Skeletal muscle cell (primary cell): ENCODE measurements at places on chromosomes 11 and 22.

- DNase-seq, result no peak
Observed at GRCh38 chr22:20602609-20603164, 95.3 kb downstream of the MED15 start.

GRCh38 chr11:95153857-95154246, 64.2 kb downstream of the ENDOD1 start:
- DNase-seq, result no peak

- no peak for DNase-seq
Observed at GRCh38 chr11:113022262-113022661, 61.0 kb downstream of the NCAM1 start.

DNA sequence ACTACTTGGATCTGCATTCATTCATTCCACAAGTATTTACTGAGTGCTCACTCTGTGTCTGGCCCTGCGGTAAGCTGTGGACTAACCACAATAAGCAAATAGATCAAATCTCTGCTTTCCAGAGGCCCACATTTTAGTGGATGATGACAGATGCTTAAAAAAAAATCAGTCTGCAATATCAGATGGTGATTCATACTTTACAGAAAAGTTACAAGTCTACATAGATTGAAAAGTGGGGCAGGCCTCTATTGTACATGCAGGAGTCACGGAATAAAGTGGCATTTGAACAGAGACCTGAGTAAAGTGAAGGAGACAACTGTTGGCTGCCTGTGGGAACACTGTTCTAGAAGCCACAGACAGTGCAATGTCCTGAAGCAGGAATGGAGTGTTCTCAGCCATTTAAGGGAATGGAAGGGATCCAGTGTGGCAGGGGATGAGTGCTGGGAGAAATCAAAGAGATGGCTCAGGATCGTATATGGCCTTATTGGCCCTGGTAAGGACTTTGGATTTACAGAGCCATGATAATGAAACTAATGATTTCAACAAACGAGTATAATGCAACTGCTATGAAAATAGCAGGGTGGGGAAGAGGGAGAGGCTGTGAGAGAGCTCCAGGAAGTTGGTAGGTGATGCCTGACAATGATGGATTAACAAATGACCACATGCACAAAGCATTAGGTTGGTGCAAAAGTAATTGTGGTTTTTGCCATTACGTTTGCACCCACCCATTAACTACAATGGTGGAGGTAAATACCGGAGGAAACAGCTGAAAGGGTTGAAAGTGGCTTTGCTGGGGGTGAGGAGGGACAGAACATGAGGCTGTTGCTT, 31.1 kb downstream of the TMEM45B start:
- DNase-seq, result peak; percentile 83

- no peak for DNase-seq
Observed at GRCh38 chr11:6269994-6270393, 10.4 kb downstream of the CCKBR start.

DNA sequence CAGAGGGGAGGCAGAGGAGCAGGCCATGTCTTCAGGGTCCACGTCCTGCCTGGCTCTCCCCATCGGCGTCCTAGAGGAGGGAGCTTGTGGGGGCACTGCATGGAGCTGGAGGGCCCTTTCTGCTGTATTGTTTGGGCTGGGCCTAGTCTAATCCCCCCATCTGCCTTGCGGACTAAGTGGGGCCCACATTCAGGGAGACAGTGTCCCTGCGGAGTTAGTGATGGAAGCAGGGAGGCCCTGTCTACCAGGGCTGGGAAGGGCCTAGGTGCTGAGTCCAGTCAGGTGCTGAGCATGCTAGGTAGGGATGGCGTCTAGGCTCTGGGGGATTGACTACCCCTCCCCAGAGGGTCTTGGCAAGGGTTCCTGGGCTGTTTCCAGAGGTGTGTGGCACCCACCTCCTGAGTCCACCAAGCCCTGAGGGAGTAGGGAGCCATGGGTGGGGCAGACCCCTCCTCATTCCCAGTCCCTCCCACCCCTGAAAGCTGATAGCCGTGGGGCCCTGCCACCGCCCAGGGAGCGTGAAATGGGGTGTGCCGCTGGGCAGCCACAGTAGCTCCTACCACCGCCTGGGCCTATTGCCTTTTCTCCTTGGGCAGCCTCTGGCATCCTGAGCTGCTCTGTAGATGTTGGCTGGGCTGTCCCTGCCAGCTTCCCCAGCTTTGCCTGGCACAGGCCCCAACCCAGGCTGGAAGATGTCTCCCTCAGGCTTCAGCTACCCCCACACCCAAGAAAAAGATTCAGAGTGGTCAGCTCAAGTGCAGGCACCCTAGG, 1.9 kb upstream of the POLD4 start:
- DNase-seq, result no peak

- DNase-seq, result no peak
Observed at GRCh38 chr11:73176145-73176873, 34.2 kb upstream of the FCHSD2 start.

DNA sequence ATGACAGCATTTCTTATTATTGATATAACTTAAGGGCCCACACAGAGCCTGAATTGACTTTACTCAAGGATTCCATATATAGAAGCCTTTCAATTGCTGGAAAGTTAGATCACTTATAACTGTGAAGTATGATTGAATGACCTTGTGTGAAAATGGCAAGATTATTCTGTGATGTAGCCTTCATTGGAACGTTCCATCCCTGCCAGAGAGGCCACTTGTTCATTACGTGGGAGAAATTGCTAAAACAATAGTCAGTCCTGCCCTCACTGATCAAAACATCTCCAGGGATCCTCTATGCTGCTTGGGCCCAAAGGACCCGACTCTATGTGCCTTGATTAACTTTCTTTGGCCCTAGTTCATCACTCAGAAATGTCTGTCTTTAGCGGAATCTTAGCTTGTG, 159.5 kb upstream of the BLID start:
- DNase-seq, result no peak

- DNase-seq, result peak; percentile 91
Observed at GRCh38 chr11:57761301-57762234, at the start of gene CTNND1. Gene CTNND1, plus strand, starts transcription at chr11:57761802. Its CDS starts 29,677 bp downstream, at chr11:57791479.

- peak; percentile 53 for DNase-seq
Observed at GRCh38 chr11:128544471-128545051, 42.8 kb downstream of the ETS1 start.

DNA sequence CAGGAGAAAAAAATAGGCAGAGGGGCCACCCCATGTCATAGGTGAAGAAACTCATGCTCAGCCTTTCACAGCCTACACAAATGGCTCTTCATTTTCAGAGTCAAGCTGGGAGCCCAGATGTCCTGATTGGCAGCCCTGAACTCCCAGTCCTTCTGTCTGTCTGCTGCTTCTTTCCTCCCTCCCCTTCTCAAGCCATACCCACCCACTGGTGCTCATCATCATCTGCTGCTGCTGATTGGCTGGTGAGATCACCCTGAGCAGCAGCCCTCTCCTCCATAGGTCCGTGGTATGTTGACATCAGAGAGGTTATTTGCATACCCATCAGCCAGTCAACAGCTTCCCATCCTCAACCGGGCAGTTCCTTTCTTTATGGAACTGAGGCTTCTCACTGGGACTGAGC, 46.1 kb upstream of the PRDM11 start:
- no peak for DNase-seq

GRCh38 chr22:17314487-17314886, 54.8 kb upstream of the CECR2 start:
- no peak for DNase-seq

DNA sequence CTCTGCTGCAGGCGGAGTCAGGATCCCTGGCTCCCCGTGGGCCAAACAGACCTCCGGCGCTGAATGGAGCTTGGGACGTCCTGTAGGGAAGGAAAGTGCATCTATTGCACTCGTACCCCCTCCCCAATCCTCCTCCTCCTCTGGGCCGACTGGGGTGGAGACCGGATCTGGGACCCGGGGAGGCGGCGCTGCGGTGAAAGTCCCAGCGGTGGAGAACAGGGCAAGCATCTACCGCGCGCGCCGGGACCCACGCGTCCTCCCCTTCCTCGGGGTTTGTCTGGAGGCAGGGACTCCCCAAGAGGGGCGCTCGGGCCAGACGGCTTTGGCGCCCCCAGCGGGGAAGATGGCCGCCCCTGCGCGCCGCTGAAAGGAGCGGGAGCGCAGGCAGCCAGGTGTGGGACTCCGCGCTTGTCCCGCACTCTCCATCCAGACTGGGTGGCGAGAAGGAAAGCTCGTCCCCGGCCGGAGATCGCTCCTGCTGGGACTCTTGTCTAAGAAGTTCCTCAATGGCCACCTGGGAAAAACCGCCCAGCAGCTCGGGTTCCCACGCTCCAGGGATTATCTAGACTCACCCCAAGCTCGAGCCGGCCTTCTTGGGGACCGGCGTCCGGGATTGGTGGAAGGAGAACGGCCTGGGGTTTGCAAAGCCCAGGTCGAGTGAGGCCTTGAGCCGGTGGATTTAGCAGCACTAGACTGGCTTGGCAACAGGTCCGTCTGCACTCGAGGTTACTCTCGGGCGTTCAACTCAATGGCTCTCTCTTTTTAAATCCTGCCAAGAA, 718 bp downstream of the FADS2 start:
- DNase-seq, result no peak

DNA sequence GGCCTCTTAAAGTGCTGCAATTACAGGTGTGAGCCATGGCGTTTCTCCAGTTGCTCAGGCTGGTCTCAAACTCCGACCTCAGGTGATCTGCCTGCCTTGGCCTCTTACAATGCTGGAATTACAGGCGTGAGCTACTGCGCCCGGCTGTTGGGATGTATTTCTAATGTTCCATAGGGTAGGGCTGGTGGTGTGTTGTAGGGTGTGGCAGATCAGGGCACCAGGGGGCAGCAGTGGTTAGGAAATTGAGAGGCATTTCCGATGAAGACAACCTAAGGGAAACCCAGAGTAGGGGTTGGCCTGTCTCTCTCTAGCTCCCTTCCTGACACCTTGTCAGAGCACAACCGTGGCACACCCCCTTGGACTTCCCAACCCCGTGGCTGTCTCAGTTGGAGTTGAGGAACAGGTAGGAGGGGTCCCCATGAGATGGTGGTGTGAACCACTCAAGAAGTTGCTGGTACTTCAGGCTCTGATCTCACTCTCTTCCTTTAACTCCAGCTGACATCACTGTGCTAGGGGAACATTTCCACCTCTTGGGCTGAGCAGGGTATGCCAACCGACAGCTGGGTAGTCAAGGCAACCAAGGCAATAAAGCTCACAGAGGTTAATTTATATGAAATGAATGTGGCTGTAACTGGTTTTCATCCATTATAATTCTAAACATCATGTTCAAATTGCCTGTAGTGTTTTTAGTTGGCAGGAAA, 33.0 kb downstream of the YWHAH start:
- DNase-seq, result no peak

- DNase-seq, result no peak
Observed at GRCh38 chr11:57134284-57134683, 47.5 kb upstream of the LRRC55 start.

- DNase-seq, result no peak
Observed at GRCh38 chr11:120137187-120137610, 714 bp downstream of the TRIM29 start.

- no peak for DNase-seq
Observed at GRCh38 chr22:48372390-48372789, 1455.3 kb downstream of the BRD1 start.

DNA sequence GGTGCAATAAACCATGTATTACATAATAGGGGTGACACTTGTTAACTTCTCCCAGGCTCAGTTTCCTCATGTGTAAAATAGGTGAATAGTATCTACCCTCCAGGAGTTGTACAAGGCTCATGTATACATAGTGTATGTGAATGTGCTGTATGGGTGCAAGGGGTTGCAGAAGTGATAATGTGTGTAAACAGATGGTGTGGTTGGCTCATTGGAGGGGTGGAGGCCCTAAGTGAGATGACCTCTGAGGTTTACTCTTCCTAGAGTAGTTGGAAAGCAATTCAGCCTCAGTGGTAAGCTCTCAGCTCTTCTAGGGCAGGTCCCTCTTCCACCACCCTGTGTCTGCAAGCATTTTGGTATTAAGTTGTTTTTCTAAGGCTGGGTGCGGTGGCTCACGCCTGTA, 102.4 kb downstream of the PTPRJ start:
- DNase-seq, result no peak

- no peak for DNase-seq
Observed at GRCh38 chr11:14519597-14519916, 629 bp downstream of the PSMA1 start.

- no peak for DNase-seq
Observed at GRCh38 chr11:112381578-112381977, 120.9 kb upstream of the PLET1 start.

DNA sequence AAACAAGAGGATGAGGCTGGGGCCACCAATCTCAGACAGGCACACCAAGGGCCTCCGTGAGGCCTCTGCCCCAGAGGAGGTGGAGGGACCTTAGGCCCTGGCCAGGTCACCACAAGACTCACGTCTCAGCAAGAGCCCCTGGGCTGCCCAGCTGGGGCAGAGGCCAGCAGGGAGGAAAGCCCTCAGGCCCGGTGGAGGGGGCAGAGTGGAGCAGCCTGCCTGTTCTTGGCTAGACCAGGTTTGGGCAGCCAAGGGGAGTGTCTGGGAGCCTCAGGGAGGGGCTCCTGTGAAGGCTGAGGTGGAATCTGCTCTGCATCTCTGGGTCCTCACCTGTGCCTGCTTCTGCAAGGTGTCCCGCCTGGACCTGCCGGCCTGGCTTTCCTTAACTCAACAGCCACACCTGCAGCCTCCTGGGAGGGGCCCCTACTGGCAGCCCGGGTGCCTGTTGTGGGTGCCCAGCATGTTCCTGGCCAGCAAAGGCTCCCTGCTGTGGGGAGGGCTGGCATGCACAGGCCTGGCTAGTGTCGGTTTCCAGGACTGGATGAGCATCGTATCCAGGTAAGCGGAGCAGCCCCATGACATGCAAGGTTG, 11.9 kb downstream of the TTLL12 start:
- no peak for DNase-seq

- no peak for DNase-seq
Observed at GRCh38 chr22:37661160-37661924, 2.8 kb downstream of the PDXP start.
